ENCODE measurements at places on chromosomes 11 and 22.

GRCh38 chr22:17152340-17152739, 6.7 kb downstream of the HDHD5 start:
- DNase-seq = no peak

- no peak for DNase-seq
Measured at GRCh38 chr11:96045622-96046456, 121.9 kb upstream of the MTMR2 start.

DNA sequence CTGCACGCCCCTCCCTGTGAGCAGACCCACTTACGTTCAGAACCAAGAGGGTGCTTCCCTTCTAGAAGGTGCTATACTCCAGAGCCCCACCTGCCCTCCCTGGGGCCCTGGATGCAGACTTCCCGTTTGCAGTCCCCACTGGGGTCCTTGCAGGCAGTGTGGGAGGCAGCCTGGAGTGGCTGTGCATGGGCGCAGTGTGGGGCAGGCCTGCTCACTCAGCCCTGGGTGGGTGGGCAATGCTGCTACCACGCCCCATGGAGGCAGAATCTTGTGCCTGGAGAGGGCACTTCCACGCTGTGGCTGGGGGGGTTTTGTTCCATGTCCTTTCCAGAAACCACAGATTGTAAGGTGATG, 116.2 kb downstream of the KCNQ1OT1 start:
- DNase-seq = no peak

- no peak for DNase-seq
Measured at GRCh38 chr11:297586-298405, 1.5 kb downstream of the IFITM5 start.

DNA sequence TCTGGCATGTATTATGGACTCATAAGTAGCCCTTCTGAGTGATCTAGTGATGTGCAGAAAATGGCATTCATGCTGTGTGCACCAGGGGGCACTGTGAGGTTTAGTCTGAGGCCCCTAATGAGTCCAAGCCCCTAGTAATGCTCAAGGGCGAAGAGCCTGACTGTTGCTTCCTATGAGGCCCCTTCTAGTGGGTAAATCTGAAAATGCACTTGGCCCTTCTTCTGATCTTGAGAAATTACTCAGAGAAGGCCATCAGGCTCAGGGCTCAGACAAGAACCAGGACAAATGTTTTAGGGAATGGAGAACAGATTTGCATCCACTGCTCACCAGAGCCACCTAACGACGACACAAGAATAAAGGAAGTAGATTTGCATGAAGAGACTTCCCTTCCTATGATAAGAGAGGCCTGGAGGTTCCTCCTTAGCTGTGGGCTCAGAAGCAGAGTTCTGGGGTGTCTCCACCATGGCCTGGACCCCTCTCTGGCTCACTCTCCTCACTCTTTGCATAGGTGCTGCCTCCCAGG, 75.8 kb downstream of the GGTLC2 start:
- DNase-seq = no peak

- DNase-seq = no peak
Measured at GRCh38 chr22:26134654-26135330, 34.5 kb upstream of the SEZ6L start.

DNA sequence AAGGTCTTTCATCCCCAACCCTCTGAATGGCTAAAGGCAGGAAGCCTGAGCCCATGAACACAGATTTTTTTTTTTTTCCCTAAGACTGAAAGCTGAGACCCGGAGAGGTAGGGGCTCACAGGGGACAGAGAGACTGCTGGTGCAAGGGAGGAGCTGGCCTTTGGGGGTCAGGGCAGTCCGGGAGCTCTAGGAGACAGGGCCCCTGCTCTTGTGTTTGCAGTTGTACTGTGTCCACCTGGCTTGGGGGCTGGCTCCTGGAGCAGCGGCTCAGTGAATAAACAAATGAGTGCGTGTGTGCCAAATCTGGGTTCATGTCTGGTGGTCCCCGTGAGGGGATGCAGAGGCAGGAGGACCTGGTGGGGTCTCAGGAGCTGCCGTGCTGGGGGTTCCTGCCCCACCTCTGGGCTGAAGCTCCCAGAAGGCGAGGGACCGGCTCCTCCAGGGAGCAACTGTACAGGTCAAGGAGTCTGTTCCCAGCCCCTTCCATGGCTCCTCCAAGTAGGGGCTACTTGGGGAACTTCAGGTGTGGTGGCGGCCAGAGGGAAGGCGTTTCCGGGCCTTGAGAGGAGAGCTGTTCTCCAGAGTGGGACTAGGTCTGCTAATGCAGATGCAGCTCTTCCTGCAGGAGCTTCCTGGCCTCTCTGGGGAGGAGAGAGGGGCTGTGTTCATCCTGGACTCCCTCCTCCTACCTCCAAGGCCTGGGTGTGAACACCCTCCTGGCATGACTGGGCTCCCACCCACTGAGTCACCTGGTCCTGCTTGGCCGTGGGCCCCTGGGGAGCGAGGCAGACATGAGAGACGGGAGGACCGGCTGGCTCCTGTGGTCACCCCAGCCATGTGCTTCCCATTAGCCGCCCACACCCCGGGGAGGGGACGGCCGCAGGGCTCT, 57.6 kb downstream of the FBXO7 start:
- DNase-seq = no peak

- DNase-seq = no peak
Measured at GRCh38 chr11:59787816-59788215, 22.8 kb downstream of the MRPL16 start.

- DNase-seq = no peak
Measured at GRCh38 chr11:72521664-72522063, 87.3 kb upstream of the CLPB start.

- no peak for DNase-seq
Measured at GRCh38 chr11:79487412-79487811, 46.6 kb upstream of the TENM4 start.
